ENCODE measurements at places on chromosomes 5 and 9. TPM values are rescaled to one million over a fixed set of nuclear protein-coding genes. Genes with fewer than 3 reads are reported as not detected.

The ADGRV1 gene
- 88.3 TPM for polyA plus RNA-seq

The FOXD4 gene
- 0.24 TPM for polyA plus RNA-seq

The SPIN1 gene
- 46.7 TPM for polyA plus RNA-seq

The FAM169A gene
- polyA plus RNA-seq, result 3.1 TPM

The CYLC2 gene
- polyA plus RNA-seq, result not detected

The AUH gene
- 19.5 TPM for polyA plus RNA-seq

GRCh38 chr5:113050721-113051382, 74.3 kb downstream of the DCP2 start:
- no peak for DNase-seq

DNA sequence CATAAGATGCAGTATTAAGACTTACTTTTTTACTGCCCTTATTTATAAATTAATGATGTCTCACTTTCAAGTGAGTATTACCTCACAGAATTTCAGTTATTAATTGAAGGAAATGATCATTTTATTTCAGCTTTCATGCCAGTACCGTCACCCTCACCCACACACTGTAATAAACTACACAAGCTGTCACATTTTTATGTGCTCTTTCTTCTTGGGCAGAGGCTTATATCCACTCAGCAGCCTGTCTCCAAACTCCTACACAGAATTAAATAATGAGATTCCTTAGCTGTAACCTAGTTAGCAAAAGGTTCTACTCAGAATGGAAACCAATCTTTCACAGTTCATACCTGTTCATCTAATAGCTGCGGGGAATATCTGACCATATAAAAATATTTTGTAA, 1915.8 kb upstream of the CDH6 start:
- no peak for DNase-seq

DNA sequence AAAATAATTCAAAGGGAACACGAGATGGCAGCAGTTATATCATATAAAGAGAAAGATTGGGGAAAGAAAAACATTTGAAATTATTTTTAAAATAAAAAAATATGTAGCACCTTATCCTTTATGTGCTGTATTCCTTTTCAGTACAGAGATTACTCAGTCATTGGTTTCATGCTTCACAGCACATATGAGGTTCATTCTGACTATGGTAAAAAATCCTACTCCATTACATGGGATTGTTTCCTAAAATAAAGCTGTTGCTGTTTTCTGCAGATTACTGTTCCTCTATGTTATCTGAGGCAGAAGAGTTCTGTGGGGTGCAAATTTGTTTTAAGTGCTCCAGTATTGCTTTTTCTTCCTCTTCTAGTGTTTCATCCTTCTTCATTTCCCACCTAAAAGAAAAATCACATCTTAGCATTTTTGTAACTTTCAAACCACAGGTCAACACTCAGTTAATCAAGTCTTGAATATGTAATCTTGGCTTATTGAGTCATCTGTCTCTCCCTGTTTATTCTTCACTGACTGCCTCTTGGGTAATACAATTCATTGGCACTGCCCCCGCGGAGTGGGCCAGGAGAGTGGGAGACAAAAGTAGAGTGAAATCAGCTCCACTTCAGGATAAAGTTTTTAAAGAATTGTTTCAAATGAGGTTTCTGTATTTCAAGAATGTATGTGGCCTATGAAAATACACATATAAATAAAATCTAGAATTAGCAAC, 412.5 kb upstream of the POU5F2 start:
- no peak for DNase-seq

DNA sequence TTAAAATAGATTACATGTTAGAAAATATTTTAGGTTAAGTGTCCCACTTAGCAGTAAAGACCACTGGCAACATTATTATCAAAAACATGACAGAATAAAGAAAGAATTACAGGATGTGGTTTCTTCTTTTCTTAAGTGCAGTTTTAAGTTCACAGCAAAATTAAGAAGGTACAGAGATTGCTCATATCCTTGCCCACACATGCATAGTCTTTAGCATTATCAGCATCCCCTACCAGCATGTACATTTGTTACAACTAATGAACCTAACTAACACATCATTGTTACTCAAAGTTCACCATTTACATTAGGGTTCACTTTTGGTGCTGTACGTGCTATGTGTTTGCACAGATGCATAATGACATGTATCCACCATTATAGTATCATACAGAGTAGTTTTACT, 837.7 kb upstream of the CDH9 start:
- DNase-seq, result no peak

GRCh38 chr5:40074826-40075225, 604.9 kb upstream of the PTGER4 start:
- no peak for DNase-seq

DNA sequence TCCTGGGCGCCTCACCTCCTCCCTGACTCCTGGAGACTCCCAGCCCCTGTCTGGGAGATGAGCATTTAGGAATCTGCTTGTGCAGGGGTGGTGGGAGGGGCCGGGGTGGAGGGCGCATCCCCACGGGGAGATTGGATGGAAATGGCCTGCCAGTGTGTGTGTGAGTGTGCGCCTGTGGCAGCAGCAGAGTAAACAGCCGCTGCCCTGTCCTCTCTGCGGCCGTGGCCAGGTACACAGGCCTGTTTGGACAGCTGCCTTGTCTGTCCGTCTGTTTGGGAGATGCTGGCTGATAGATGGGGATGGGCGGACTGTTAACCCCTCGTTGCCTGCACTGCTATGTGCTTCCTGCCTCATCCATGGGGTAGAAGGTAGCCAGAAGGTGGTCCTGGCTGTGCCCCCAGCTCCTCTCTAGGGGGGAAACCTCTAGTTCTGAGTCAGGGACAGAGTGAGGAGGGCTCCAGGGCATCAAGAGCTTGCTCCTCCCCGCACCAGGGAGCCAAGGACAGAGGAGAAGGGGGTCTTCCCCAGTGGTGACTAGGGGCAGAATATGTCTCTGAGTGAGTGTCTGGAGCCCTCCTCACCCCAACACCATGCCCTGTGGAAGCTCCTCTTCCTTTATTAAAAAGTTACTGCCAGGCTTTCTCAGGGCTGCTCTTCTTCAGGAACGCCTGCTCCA, 60.1 kb downstream of the LMX1B start:
- DNase-seq, result peak; percentile 42

DNA sequence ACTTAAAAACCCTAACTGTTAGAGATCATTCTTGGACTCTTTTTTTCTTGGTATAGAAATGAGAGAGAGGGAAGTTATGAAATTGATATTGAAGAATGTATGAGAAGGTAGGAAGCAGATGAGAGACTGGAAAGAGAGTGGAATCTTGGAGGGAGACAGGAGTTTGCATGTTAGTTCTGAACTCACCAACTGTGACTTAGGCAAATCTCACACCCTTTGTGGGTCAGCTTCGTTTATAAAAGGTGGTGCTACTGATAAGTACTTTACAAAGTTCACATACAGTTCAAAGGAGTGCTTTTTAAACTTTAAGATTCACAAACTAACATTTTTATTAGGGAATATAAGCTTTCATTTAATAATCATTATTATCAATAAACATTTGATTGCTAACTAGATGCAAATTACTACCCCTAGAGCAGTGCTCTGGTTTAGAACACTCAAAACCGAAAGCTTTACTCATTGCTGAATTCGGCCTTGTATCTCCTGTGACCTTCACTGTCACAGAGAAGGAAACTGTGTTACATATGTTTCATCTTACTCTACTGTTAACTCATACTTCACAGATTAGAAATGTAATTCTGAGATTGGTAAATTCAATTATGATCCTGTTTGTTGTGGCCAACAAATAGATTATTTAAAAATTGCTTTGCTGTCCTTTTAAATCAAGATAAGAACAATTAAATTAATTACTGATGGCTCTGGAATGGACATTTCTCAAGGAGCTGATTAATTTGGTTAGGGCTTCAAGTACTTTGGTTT, 143.2 kb downstream of the RMI1 start:
- DNase-seq, result no peak

DNA sequence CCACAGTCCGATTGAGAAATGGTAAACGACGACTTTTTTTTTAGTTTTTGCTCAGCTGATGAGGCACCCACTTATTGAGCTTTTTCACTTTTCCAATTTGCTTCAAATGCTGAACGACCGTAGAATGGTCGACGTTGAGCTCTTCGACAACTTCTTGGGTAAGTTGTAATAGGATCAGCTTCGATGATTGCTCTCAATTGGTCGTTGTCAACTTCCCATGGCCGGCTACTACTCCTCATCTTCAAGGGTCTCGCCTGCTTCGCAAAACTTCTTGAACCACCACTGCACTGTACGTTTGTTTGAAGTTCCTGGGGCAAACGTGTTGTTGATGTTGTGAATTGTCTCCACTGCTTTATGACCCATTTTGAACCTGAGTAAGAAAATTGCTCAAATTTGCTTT, 35.7 kb downstream of the NSD1 start:
- DNase-seq, result no peak

DNA sequence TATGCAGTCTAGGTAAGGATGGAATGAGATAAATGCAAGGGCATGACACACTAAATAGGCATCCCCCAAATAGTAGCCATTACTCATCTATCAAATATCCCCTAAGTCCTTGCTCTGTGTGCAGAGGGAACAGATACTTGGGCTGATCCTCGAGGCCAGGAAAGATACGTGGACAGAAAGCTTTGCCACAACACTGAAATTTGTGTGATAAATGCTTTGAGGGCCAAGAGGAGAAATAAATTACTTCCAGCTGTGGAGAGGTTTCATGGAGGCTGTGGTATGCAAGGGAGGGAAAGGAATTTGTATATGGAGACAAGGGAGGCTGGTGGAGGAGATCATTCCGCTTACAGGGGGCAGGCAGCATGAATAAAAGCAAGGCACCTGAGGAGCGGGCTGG, 18.5 kb downstream of the ATOX1 start:
- DNase-seq, result no peak

DNA sequence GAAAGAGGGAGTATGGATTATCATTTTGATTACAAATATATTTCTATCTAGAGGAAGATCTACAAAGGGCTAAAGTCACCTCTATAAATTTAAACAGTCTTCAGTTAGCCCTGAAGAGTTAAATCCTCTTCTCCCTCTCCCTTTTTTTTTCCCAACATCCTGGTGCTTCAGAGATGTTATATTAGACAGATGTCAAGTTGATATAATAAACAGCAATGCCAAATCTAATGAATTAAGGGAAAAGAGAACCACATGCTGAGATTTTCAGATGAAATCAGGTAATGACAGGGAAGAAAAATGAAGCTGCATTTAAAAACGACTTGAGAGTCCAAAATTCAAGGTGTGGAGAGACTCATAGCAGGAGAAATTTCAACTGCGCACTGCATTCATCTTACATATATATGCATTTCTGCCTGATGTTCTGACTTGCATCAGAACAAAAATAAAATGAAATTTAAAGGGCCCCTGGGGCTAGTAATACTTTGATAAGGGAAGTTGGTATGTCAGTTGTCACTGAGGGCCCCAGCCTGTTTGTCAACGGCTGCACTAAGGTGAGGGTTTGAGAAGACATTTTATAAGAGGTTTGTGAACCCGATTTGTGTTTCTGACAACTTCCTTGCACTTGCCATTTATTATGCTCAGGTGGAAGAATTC, 338.9 kb upstream of the PANK3 start:
- DNase-seq, result no peak

DNA sequence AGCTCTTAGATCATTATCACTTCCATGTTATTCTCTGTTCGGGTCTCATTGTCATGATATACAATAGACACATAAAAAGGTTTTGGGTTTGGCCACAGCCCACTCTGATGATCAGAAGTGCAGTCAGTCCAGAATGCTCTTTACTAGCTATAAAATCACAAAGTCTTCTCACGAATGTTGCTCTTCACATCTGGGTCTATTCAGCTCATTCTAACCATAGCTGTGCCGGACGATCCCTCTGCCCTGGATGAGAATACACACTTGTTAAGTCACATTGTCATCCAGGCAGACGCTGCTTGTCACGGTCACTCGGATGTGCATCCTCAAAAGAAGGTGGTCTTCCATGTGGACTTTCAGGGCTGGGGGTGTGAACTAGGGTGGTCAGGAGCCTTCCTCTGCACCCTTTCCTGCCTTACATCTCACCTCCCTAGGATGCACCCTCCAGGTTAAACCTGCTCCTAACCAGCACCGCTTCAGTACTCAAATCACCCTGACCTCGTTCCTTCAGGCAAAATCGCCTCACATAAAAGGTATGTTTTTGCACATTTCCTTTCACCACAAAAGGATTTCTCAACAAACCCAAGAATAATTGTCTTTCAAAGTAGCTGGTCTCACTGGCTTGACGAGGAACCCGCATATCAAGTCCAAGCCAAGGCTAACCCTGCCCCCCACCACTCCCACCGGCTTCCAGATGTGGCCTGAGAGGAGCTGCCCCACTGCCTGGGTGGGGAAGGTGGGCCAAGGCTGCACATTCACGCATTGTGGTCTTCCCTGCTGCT, 21.9 kb downstream of the ANKH start:
- DNase-seq, result no peak

DNA sequence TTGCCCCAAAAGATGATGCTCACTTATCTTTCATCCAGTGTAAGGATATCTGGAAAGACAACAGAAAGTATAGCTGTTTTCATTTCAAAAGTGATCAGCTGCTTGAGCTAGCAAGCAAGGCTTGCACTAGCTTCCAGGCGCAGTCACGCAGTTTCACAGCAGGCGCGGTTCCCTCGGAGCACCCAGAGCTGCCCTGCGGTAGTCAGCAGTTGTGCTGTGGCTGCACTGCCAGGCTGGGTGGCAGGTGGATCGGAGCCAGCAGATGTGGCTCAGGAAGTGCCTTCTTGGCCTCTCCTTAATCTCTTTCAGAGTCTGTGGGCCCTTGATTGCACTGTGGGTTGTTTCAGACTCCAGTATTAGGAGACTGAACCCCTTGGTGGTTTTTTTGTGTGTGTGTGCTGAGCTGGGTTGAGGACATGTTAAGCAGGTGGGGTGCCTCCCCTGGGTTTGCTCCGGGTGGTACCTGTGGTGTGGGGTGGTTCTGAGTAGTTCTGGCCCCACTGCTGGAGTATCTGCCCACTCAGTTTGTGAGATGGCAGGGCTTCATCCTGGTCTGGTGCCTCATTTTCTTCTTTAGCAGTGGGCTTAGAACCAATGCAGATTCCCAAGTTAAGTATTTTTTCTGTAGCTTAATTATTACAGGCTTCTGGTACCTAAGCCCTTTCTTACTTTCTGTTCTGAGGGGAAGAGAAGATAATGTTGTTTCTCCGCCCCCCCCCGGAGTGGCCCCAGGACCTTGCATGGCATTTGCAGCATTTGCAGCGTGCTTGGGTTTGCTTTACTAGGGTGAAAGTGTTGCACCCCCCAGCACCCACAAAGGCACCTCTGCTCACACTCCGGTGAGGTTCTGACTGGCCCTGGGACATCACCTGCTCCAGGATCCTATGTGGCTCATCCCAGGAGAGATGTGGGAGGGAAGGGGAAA, 16.4 kb downstream of the TENT4A start:
- DNase-seq, result no peak

- DNase-seq, result no peak
Observed at GRCh38 chr5:180399401-180400215, 46.5 kb upstream of the GFPT2 start.

Data from hepatocyte (in vitro differentiated cells).